ENCODE measurements at places on chromosomes 7 and 10.

DNA sequence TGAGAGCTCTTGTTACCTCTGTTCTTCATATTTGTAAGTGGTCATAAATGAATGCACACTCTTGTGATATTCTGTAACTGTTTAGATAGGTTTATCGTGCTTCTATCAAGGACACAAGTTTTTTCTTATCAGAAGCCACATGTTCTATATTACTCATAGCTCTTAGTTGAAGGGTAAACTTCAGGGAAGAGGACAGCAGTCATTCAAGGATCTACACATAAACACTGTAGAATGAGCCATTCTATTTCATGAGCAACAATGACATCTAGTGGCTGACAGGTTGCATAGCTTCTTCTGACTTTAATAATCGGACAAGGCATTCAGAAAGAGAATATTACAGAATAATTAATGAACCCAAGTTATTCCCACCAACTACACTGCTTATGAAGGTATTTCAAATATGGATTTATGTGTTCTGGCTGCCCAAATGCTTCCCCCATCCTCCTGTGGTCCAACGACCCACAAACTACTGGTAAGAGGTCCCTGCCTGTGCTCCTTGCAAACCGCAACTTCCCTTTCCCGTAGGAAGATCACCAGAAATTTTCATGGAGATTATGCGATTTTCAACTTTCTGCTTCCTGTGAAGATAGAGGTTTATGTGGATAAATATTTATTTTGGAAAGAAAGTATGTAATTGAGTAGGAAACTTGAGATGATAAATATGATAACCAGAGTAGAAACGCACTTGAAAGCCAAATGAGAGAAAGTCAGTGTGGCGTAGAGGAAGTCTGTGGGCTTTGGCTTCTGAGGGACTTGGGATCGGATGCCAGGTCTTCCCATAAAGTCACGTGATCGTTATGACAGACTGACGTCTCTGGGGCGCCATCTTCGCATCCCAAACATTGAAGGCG lies 16.8 kb upstream of the ABCB5 start:
- peak; percentile 33 for DNase-seq

DNA sequence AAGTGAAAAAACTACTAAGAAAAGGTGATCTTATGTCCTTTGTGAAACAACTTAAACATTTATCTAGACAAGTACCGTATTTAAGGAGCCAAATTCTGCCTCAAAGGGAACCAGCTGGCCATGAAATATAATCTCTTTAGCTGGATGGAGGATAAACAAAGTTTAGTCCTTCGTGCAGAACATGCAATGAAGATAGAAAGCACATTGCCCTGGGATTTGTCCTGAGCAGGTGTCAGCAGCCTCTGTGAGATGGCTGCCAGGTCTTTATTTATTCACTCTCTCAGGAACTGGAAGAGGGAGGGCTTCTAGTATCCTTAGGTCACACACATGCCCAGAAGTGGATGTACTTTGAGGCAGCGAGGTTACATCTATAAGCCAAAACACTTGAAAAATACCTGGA lies 57.4 kb upstream of the CASD1 start:
- DNase-seq = no peak

- DNase-seq = no peak
These were observed 69.7 kb upstream of the ZNRF2 start for GRCh38 chr7:30214651-30215137.

GRCh38 chr7:106216923-106217542 lies 67.8 kb downstream of the NAMPT start:
- no peak for DNase-seq

- no peak for DNase-seq
These were observed 200.5 kb downstream of the SKAP2 start for GRCh38 chr7:26663874-26664273.

Data from iPS DF 19.7 (cell line).